Bronchial epithelial cell (primary cell): ENCODE measurements at places on chromosomes 12 and 14. TPM values are rescaled to one million over a fixed set of nuclear protein-coding genes. Genes with fewer than 3 reads are reported as not detected.

DNA sequence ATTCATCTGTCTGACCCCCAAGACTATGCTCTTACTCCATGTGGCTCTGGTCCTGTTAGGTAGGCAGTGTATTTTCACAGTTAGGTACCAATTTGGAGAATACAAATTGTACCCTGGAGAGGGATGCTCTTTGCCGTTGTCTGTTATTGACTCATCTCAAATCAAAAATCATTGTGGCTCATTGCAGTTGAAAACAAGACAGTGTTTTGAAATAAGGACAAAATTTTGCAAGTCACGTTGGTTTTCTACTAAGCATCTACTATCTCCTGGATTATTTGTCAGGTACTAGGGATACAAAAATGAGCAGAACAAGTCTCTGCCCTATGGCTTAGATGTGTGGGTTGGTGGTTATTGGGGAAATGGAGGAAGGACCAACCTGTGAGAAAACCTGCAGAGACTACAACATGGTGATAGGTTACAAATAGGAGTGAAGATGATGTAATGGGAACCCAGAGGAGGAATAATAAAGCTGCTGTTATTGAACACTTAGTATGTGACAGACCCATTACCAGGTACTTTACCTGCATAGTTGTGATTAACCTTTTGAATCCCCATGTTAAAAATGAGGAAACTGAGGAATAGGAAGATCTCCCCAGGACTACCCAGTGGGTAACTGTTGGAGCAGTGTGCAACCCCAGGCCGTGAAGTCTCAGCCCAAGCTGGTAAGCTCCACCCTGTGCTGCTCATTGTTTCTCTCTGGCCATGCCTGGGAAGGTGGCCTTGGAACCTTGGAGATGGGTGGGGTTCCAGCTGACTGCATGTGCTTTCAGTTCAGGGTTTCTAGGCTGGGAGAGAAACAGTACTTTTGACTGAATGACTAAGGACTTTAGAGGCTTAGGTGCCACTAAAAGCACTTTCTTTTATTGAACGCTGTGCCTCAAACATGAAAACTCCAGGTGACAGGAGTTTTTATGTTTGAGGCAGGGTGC is 72.9 kb upstream of the SRSF5 start:
- peak; percentile 55 for DNase-seq

GRCh38 chr12:107512391-107512790 is 173.2 kb upstream of the PWP1 start:
- DNase-seq = peak; percentile 20

- no peak for DNase-seq
These were observed 149.3 kb upstream of the LRFN5 start for GRCh38 chr14:41457393-41457792.

DNA sequence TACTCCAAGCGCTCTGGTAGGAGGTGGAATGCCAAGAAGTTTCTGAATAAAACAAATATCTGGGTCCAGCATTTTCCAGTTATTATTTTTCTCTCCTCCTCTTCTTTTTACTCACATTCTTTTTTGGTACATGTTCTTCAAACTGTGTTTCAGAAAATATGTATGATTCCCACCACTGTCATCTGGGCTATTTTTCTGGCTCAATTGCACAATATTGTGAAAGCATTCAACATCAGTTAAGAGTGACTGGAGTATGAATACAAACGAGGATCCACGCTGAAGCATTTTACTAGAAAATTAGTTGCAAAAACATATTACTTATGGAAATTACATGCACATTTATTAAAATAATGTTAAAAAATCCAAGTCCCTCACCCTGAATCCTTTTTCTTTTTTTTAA is 61.5 kb downstream of the KCNMB4 start:
- no peak for DNase-seq

GRCh38 chr12:8681129-8681884 is 16.5 kb upstream of the RIMKLB start:
- peak; percentile 97 for DNase-seq

DNA sequence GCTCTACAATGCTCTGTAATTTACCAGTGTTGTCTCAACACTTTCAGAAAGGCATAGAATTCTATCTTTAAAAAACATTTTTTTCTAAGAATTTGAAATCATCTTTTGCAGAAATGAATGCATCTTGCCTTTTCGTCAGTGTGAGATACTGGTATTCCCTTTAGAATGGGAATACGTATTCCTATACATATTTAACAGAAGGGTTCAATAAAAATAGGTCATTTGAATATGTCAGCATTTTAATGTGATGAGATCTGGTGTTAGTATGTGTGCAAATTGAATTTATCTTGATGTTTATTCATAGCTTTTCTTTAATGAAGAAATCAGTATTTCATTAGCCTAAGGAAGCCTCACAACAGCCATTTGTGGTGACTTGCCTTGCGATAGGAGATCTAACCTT is 44.2 kb downstream of the WDR20 start:
- no peak for DNase-seq

PPM1A gene
- total RNA-seq = 30.6 and 35.5 TPM in 2 replicates

KLRD1 gene
- 0.26 and 0.53 TPM in 2 replicates for total RNA-seq

SYNDIG1L gene
- under 0.01 TPM in 1 of 2 replicates, not detected in the other for total RNA-seq

OR8S1 gene
- not detected in 2 replicates for total RNA-seq

PYM1 gene
- 34.0 and 56.3 TPM in 2 replicates for total RNA-seq
